ENCODE measurements at places on chromosomes 6 and 20. TPM values are rescaled to one million over a fixed set of nuclear protein-coding genes. Genes with fewer than 3 reads are reported as not detected.

Gene GNRH2
- total RNA-seq = 1.2 TPM

DNA sequence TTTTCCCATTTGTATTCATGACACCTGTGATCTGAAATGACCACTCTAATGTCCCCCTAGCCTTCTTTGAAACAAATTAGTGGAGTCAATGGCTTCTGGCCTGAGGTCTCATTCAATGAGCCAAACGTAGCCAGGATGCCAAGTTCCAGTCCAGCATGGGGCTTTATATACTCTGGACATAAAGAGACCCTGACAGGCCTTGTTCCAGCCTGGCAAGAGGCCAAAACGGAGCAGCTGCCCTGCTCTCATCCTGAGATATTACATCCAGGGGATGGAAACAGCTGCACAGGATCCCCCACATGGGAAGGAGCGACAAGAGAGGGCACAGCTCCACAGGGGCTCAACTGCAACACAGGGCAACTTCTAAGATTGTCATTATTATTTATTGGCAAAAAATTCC lies 437.8 kb downstream of the CDH26 start:
- no peak for DNase-seq

GRCh38 chr6:110619275-110619908 lies 143.0 kb upstream of the SLC22A16 start:
- DNase-seq = no peak

DNA sequence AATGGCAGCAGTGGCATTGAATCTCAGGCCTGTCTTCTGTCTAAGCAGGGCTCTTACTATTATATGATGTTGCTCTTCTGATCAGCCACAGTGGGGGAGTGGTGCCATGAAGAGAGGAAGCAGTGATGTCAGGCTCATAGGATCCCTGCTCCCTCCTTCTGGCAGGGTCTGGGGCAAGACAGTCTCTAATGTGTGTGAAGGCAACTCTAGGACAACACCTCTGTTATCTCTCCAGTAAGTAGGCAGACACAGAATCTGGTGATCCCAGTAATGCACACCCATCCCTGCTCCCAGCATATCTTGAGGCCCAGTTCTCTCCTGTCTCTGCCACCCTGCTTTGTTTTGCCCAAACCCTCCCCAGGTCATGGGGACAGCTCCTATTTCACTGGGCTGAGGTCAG lies 8.8 kb downstream of the C20orf202 start:
- DNase-seq = no peak

- no peak for DNase-seq
These were observed 86.1 kb upstream of the BACH2 start for GRCh38 chr6:90382760-90383159.

Gene ENPP1
- total RNA-seq = 0.12 TPM

Gene BPIFB2
- not detected for total RNA-seq

DNA sequence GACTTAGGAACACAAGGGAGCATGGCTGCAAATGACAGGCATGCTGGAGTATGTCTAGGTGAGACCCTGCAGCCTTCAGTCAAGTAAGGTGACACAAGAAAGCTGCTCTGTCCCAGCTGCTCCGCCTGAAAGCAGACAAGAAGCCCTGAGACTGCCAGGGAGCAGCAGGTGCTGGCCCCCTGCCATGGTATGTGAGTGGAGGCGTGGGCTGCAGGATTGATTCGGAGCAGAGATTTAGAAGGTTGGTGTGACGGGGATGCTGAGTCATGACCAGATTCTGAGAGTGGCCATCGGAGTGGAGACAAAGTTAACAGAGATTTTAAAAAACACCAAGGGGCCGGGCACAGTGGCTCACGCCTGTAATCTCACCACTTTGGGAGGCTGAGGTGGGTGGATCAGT lies 17.8 kb downstream of the LRP11 start:
- no peak for DNase-seq

Gene WFDC12
- not detected for total RNA-seq

- DNase-seq = no peak
These were observed 309.2 kb upstream of the SPTLC3 start for GRCh38 chr20:12699374-12700228.

DNA sequence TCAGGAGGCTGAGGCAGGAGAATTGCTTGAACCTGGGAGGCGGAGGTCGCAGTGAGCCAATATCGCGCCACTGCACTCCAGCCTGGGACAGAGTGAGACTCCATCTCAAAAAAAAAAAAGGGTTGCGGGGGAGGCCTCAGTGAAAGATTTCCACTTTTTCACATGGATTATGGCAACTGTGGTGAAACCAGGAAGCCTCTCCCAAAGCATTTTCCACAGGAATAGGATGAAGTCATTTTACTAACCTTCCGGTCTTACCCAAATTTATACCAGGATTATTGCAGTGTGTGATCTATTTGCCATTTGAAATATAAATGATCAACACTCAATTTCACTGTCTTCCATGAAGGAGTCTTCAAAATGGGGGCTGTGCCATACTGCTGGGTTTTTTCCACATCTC lies 93.6 kb upstream of the FAM8A1 start:
- DNase-seq = no peak

Gene GGTLC1
- total RNA-seq = not detected

DNA sequence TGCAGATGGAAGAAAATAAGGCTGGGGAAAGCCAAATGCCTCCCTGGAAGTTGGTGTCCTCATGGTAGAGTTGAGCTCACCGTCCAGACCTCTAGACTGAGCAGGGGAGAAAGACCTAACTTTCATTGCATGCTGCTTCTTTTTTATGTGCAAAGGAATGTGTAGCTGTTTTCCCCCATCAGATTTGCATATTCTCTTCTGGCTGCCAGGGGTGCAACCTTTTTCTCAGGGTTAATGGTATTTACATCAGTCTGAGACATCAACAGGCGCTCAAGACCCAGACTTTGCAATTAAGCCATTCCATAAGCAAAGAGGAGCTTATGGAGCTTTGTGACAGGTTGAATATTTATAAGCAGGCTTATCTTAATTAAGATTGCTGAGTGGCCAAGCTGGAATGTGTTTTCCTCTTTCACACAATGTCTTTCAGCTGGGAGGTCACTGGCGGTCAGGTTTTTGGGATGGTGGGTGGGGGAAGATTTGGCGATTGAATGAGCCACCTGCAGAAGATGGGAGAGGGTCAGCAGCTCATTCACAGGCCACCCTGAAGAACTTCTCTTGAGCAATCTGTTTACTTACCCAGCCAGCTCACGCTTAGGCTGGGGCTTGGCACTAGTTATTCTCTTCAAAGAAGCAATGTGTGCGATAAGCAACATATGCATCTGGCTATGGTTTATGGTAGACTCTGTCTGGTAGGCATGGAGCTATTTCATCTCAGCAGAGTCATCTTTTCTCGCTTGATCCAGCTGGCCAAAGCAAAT lies 88.6 kb downstream of the SCP2D1 start:
- no peak for DNase-seq

- DNase-seq = no peak
These were observed 203.3 kb upstream of the IMPG1 start for GRCh38 chr6:76275746-76276145.

DNA sequence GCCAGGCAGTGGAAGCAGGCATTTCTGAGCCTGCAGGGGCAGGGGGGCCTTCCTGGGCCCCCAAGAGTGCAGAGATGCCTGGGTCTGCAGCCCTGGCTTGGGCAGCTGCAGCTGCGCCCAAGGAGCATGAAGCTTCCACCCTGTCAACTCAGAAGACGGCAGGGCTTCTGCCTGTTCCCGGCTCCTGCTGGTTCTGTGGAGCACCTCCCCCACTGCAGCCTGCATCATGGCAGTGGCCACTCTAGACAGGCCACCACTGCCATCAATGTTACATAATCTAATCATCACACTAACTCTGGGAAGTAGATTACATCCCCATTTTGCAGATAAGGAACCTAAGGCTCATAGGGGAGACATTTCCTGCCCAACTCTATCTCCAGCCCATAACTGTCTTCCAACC lies 21.1 kb upstream of the TOP1 start:
- DNase-seq = no peak

- no peak for DNase-seq
These were observed 204.5 kb downstream of the ISM1 start for GRCh38 chr20:13425381-13426135.

Gene FABP7
- not detected for total RNA-seq

Gene CPNE5
- 0.47 TPM for total RNA-seq

- DNase-seq = no peak
These were observed 38.6 kb upstream of the GMPR start for GRCh38 chr6:16199804-16200203.

- no peak for DNase-seq
These were observed 98.1 kb downstream of the YTHDF1 start for GRCh38 chr20:63117661-63118302.

Gene SASH1
- total RNA-seq = 0.47 TPM

DNA sequence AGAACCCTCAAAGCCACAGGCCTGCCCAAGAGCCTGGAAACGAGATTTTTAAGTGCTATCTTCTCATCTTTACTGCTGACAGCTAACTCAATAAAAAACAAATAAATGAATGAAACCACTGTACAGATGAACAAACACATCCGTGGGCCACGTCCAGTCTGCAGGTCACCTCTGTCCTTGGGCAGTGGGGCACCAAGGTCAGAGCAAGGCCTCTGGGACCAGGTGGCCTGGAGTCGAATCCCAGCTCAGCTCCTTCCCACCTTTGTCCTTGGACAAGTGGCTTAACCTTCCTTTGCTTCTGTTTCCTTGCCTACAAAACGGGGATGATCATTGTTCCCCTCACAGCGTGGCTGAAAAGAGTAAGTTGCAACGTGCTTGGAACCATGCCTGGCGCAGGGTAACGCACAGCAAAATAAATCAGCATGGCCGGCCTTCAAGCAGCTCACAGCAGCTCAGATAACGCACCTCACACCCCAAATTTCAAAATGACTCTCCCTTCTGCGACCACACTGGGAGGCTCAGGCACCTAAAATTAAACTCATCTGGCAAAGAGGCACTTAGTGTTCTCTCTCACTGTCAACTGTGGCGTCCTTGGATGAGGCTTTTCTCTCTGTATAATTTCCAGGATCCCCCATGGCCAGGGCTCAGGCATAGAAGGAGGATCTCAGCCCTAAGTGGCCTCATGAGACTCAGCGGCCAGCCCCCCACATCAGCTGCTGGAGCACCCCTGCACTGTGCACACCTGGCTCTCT lies 35.7 kb downstream of the RRBP1 start:
- no peak for DNase-seq

Gene MEP1A
- total RNA-seq = not detected

GRCh38 chr20:63890201-63890576 lies 4.7 kb upstream of the DNAJC5 start:
- DNase-seq = no peak

Gene CTCFL
- total RNA-seq = not detected

DNA sequence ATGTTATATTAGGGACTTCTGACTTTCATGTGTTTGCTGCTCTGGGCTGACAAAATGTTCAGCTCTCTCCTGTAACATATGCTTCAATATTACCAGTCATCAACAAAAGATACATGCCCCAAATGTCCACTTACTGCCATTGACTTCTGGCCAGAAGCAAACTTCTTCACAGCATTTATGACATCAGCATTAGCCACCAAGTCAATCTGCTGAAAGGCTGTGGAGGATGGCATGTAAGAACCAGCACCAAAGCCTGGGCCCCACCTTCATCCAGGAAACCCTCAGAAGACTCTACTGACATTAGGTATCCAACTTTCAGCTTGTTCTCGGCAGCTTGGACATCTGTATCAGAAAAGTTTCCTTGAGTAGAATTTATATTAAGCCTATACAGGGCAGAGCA lies 595.5 kb downstream of the COL12A1 start:
- no peak for DNase-seq

Gene MYLK2
- total RNA-seq = 0.52 TPM

Gene BTNL2
- not detected for total RNA-seq

GRCh38 chr6:152575621-152576150 lies 61.5 kb downstream of the SYNE1 start:
- DNase-seq = no peak

- DNase-seq = no peak
These were observed 25.0 kb upstream of the TXLNB start for GRCh38 chr6:139316622-139317317.

- DNase-seq = no peak
These were observed 102.5 kb upstream of the ARG1 start for GRCh38 chr6:131470534-131470933.

Gene SUMO4
- 10.2 TPM for total RNA-seq

DNA sequence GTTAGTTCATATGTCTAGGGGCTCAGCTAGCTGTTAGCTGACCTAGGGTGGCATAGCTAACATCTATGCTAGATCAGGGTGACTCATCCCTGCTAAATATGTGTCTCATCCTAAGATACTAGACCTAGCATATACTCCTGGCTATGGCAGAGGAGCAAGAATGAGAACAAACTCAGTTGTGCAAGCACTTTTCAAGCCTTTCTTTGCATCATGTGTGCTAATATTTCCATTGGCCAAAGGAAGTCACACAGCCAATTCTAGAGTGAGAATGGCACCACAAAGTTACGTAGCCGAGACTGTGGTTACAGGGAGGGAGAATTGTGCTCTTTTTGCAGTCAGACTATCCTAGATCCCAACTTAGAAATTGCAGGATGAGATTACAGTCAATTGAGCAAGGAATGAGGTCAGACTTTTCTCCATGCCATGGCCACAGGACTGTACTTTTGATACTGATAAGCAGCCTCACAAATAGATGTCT lies 78.7 kb downstream of the PLCB4 start:
- no peak for DNase-seq

All from activated CD4-positive, alpha-beta T cell treated with anti-CD3 and anti-CD28 coated beads, Interleukin-2, amount 10 ng/mL, durations not matched to agents 7 days and 5 days (primary cell).